ENCODE measurements at places on chromosomes 7 and 10.

DNA sequence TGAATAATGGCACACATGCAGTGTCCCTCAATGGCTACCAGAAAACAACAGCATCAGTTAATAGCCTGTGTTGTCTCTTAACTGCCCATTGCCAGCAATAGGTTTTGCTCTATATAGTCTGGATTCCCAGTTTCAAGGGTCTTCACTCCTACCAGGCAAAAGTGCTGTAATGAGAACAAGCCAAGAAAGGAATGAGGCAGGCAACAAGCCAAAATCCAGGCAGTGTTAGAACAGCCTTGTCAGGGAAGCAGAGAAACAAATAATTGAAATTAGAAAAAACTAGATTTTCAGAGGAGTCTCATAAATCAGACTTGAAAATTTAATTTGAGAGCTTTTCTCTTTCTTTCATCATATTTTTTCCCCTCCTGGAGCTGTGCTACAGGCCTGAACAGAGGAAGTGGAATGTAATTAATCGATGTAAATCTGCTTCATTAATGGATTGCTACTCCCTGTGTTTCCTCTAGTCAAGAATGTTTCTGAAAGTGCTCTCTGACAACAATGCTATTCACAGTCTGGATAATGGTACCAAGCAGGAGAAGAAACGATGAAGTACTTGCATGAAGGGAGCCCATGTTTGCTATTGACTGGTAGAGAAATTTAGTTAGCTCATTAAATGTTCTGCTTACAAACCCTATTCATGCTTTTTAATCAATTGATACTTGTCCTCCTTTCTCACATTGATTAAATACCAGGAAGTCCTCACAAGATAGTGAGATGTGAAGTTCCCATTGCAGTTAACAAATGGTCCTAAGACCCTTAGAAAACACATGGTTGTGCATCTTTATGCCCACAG, 202.0 kb upstream of the LRRTM3 start:
- DNase-seq = no peak

DNA sequence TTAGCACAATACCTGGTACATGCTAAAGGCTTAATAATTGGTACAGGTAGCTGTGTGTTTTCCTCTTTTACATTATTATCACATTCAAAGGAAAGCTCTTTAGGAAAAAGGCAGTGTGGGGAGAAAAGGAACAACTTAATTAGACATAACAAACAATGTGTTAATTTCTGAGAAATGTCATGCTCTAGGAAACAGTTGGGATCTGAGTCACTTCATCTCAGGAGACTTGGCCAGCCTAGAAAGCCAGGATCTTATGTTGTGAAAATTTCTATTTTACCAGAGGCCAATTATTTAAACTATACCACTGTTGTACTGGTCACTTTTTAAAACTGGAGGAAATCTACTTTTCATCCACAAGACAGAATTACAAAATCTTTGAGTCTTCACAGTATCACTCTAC, 39.6 kb downstream of the ARMH3 start:
- DNase-seq = no peak

DNA sequence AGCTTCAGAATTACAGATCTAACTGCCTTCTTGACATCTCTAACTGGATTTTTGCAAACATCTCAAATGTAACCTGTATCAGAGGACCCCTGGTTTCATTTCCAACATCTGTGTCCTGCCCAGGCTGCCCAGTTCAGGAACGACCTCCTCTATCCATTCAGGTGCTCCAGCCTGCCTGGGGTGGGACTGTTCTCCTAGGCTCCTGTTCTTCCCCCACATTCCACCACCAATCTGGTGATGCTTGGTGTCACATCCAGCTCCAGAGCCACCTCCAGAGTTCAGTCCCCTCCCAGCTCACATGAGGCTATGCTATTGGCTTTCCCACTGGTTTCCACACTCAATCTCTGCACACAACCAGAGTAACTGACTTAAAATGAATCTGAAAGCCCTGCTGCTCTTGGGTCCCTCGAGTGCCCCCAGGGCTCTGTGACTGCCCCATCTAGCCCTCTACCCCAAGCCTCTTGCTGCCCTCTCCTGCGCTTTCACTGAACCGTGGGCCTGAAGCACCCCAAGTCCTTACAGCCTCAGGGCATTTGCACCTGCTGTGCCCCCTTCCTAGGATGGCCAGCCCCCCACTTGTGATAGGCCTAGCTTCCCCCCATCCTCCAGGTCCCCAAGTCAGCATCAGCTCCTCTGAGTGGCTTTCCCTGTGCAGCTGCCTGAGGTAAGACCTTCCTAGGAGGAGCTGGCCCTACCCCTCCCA, 46.1 kb downstream of the PPIF start:
- DNase-seq = no peak

- no peak for DNase-seq
Observed at GRCh38 chr7:33550363-33550762, 355.0 kb upstream of the BMPER start.

Measured in PC-3 (cell line).